ENCODE measurements at places on chromosomes 3 and 15.

DNA sequence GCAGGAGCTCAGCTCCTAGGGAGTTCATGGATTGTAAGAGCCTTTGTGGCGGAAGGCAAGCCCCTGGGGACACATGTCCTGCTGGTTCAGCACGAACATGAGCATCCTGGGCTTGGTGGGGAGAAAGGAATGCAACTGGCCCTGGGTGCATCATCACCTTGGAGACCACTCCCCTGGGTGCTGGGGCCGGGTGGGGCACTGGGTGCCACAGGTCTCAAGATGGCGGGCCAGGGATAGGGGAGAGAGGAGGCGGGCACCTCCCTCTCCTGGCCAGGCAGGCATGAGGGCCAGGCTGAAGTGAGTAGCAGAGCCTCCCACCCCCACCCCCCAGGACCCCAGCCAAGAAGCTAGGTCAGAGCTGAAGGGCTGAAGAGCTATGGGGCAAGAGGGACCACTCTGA is 768 bp downstream of the PCBP4 start:
- no peak for DNase-seq

GRCh38 chr3:185582871-185583270 is 3.2 kb upstream of the SENP2 start:
- DNase-seq, result no peak

GRCh38 chr15:84098604-84099003 is 137.0 kb upstream of the GOLGA6L4 start:
- DNase-seq, result no peak

GRCh38 chr3:35528728-35529127 is 110.6 kb upstream of the ARPP21 start:
- no peak for DNase-seq

Measured in D721Med (cell line).